ENCODE measurements at places on chromosomes 2 and 18. TPM values are rescaled to one million over a fixed set of nuclear protein-coding genes. Genes with fewer than 3 reads are reported as not detected.

Gene LYPD6B
- total RNA-seq = 0.10 TPM

Gene TUBA3E
- not detected for total RNA-seq

Gene MEP1B
- total RNA-seq = not detected

Gene ARHGAP25
- 0.10 TPM for total RNA-seq

Gene ABCB11
- total RNA-seq = 0.13 TPM

Gene CTDSP1
- 71.8 TPM for total RNA-seq

Gene FLACC1
- total RNA-seq = 1.3 TPM

Gene SERPINB4
- not detected for total RNA-seq
